ENCODE measurements at places on chromosomes 3 and 15. TPM values are rescaled to one million over a fixed set of nuclear protein-coding genes. Genes with fewer than 3 reads are reported as not detected.

Gene VGLL3
- 17.7 TPM for total RNA-seq

DNA sequence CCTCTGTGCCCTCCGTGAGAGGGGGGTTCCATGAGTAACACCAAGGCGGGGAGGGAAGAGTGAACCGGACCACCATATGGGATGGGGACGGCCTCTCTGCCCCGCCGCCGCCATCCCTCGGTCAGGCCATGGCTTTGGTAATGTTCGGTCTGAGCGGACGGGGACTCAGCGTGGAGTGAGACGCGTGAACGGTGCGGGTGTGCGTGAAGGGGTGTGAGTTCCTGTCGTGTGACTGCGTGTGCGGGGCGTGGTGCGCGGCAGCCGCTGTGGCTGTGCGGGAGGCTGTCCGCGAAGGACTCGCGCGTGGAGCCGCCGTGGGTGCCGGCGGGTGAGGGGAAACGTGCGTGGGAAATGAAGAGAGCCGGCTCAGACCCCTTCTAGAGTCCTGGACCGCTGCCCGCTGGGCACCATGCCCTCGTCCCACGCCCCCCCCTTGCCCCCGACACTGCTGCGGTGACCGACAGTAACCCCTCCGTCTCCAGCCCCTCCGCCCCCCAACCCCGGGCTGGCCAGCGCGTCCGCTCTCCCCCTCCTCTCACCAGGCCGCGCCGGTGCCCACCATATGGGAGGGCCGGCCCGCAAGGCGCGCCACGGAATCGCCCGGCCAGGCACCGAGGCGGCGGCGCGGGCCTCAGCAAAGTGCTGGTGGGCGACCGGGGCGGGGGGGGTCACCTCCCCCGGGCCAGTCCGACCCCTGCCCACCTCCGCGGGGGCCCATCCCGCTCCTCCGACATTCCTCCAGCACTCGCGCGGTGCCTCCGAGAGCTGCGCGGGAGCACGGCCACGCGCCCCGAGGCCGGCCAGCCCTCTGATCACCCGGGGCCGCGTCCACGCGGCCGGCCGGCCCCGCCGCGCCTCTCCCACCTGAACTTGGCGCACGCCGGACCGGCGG lies 589 bp downstream of the KLF15 start:
- H3K4me3 ChIP-seq, result peak overlapping the region; percentile 98
- peak overlapping the region; percentile 87 for H3K27ac ChIP-seq
- H3K27me3 ChIP-seq, result no peaks in the 10 kb centered on the region
- no peak for DNase-seq
- no peaks in the 10 kb centered on the region for H3K36me3 ChIP-seq

DNA sequence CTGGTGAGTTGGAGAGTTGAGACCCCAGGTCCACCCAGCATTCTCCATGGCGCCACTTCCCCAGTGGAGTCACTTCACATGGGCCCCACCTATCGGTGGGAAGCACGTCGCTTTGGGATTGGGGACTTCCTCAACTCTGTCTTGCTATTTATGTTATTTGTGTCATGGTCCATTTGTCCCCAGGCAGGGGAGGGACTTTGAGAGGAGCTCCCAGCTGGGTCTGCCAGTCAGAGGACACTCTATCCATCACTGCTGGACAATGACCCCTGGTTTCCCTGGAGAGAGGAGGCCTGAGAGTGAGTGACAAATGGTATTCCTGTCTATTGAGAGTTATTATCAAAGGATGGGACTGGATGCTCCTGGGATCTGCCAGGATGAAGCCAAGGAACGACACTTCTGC lies 127.6 kb downstream of the RAB11A start:
- H3K36me3 ChIP-seq, result no peaks in the 10 kb centered on the region
- H3K27ac ChIP-seq, result no peak overlapping the region
- H3K4me1 ChIP-seq, result no peaks in the 10 kb centered on the region
- no peak overlapping the region for H3K4me3 ChIP-seq
- no peaks in the 10 kb centered on the region for H3K27me3 ChIP-seq

- no peaks in the 10 kb centered on the region for H3K27me3 ChIP-seq
- H3K27ac ChIP-seq, result no peak overlapping the region
- DNase-seq, result no peak
- no peaks in the 10 kb centered on the region for H3K4me1 ChIP-seq
These were observed 247.8 kb downstream of the ALCAM start for GRCh38 chr3:105614288-105615030.

All from vagina (tissue), 2 donors.